Neural progenitor cell (in vitro differentiated cells): ENCODE measurements at places on chromosomes 12 and 14.

DNA sequence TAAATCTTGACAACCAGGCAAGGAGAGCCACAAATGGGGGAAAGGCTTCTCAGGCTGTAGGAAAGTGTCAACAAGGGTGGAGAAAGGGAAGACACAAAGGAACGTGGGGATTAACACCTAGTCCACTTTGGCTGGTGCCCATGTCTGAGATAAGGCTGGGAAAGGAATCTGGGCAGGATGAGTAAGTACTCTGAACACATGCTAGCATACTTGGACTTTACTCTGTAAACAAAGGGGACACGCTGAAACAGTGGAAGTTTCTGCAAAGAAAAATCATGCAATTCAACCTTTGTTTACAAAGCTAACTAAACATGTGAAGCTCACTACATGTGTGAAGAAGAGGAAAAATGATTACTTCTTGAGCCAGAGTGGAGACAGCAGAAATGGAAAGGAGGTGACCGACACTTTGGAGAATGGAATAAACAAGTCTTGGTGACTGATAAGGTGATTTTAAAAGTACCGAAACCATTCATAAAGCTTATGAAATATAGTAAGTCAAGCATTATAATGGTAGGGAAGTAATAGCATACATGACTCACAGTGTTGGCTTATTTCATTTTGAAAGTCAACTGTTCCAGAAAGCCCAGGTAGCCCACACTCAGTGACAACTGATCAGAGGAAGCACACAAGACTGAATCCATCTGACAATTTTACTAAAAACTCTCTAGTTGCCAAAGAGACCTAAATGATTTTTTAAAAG is 13.2 kb downstream of the CPNE8 start:
- no peak for DNase-seq

- DNase-seq, result no peak
Measured at GRCh38 chr14:38385343-38385742, 129.4 kb upstream of the CLEC14A start.

GRCh38 chr12:91680864-91681263 is 464.8 kb downstream of the BTG1 start:
- DNase-seq, result no peak

DNA sequence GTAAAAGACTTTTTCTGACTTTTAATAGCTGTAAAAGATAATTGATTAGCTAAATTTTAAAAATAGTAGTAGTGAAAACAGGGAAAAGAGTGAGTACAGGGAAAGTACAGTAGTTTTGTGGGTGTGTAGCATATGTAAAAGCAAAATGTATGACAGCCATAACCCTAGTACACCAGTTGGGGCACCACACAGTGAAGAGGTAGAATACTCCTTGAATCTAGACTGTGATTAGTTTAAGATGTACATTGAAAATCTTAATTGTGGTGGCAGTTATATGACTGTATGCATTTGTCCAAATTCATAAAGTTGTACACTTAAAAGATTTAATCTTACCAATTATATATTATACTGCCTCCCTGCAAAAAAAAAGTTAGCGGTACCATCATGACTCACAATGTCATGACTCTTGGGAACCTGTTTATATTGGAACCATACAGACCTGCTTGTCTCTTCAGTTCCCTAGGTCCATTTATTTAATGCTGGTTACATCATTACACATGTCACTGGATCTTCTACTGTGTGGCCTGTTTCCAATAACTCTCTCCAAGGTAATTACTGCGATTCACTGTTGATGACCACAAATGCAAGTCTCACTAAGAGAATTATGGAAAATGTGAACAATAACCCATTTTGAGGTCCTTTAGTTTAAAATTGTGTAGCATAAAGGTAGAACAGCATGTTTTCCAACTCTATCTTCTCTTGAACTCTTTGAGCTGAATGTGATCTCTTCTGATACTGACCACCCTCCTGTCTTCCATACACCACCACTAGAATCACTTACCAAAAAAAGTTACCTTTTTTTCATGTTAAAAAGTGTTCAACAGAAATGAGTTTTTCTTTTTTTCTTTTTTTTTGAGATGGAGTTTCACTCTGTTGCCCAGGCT is 264.2 kb upstream of the AMIGO2 start:
- DNase-seq, result no peak

GRCh38 chr12:94788298-94788697 is 137.9 kb upstream of the TMCC3 start:
- DNase-seq, result no peak

- no peak for DNase-seq
Measured at GRCh38 chr12:25962932-25963525, 4.5 kb downstream of the RASSF8 start.

DNA sequence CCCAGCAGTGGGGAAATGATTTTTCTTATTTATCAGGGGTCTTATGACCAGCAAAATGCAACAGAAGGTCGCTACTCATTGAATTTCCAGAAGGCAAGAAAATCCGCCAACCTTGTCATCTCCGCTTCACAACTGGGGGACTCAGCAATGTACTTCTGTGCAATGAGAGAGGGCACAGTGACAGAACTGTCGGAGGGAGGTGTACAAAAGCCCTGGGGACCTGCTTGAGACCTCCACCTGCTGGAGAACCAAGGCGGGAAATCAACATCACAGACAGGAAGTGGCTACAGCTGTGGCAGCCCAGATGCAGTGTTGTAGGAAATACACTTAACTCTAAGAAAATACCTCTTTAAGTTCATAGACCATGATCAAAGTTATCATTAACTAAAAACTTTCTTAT is 250.9 kb upstream of the OR4E1 start:
- peak; percentile 10 for DNase-seq

GRCh38 chr12:111168009-111168900 is 200.6 kb downstream of the PHETA1 start:
- no peak for DNase-seq
